ENCODE measurements at places on chromosomes 4 and X. TPM values are rescaled to one million over a fixed set of nuclear protein-coding genes. Genes with fewer than 3 reads are reported as not detected.

ARSD gene
- polyA plus RNA-seq: 9.4 TPM

REELD1 gene
- 0.17 TPM for polyA plus RNA-seq

CXXC4 gene
- 2.6 TPM for polyA plus RNA-seq

DNA sequence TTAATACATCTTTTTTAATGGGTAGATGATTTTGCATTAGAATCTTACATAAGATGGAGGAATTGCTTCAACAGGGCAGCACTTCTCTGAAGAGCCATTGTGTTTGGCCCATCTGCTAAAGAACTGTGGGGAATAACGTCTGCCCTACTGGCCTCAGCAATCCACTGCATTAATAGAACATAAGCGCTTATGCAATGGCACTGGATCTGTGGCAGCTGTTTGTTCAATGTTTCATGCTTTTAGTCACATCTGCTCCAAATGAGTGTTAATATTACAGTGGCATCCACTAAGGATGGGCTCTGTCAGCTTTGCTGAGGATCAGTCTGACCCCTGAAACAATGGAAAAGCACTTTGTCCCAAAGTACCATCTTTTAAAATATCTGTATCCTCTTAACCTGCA is 279.0 kb upstream of the GK2 start:
- no peak for DNase-seq

DNA sequence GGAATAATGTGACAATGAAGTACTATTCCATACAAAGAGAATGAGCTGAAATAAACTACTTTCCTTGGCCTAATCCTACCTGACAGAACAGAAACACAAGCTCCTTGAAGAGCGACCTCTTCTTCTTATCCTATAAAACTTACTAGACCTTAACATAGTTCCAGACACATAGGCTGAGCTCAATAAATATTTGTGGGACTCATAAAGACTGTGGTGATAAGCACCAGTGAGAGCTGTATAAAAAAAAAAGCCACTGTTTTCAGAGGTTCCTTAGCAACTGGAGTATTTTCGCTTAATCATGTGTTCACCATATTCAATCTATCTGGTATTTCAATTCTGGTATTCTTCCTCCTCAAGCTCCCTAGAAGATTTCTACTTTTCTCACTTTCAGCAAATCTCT is 1129.6 kb downstream of the STPG2 start:
- no peak for DNase-seq

DNA sequence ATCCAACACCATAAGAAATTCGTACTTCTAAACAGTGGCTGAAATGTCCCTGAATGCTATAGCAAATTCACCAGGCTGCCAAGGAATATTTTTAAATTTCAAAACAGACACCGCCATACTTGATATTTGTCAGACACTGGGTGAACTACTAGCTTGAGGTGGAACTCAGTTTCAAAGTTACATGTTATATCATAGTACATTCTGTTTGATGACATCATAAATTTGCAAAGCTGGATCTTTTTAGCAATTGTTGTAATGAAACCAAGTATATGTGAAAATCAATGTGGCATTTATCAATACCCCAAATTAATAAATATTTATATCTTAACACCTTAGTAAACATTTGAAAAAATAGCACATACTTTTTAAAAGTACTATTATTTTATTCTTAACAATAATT is 14.2 kb downstream of the ART3 start:
- DNase-seq: no peak

DNA sequence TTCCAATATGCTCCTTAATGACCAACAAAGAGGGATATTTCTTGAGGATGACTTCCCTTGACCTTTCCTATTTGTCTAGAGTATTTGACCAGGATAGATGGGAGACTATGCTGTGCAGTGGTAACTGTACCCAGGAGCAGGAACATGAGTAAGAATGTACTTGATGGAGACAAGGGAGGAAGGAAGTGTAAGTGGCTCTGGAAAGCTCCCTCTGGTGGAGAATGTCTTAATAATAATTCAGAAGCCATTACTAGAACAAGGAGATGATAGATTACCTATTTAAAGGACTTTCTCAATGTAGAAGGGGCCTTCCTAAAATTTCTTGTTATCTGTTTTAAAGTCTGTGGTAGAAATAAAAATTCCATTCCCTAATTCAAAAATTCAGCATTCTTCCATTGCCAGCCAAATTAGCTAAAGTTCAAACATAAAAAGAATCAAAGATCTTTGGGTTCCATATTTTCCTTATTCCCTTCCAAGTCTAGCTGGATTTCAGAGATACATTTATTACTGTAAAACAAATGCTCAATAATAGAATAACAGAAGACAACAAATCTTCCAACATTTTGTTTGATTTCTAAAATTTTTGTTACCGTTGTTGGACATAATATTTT is 83.8 kb downstream of the GRID2 start:
- DNase-seq: peak; percentile 21

DNA sequence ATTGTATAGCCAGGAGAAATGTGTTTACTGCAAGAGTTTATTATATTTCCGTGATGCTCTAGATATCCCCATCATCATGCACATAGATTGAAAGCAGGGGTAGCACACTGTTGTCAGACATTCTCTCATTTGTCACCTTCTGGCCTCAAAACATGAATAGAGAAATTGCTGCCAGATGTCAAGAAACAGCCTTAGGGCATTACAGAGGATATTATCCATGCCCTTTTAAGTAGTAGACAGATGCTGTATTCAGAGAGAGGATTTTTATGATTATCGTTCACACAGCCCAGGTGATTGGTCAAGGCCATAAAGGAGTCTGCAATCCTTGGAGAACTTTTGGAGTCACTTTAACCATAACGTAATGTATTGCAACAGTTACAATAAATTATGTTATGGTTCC is 1961.5 kb upstream of the TENM3 start:
- no peak for DNase-seq

GRCh38 chrX:148610328-148610698 is 109.9 kb downstream of the AFF2 start:
- DNase-seq: no peak
